Ovary (tissue), 10 donors: ENCODE measurements at places on chromosomes 11 and 22. TPM values are rescaled to one million over a fixed set of nuclear protein-coding genes. Genes with fewer than 3 reads are reported as not detected.
A peak's percentile ranks its signal among the peaks of the same experiment; 100 is the strongest.

CYP2D6 gene
- 1.2 TPM for total RNA-seq

PRR33 gene
- not detected for total RNA-seq

RFPL2 gene
- total RNA-seq, result not detected

XKR3 gene
- total RNA-seq, result not detected

NELL1 gene
- not detected for total RNA-seq

ZW10 gene
- 12.3 TPM for total RNA-seq

OVOL1 gene
- total RNA-seq, result 3.6 TPM

EI24 gene
- 53.7 TPM for total RNA-seq

MFRP gene
- not detected for total RNA-seq

OAF gene
- total RNA-seq, result 45.3 TPM

ZNF280B gene
- total RNA-seq, result 4.0 TPM

SYTL2 gene
- 8.2 TPM for total RNA-seq

LRRC74B gene
- total RNA-seq, result 3.0 TPM

LDHAL6A gene
- 0.32 TPM for total RNA-seq

C22orf31 gene
- 0.32 TPM for total RNA-seq

PDGFD gene
- 51.2 TPM for total RNA-seq

KIAA1671 gene
- total RNA-seq, result 27.9 TPM

KRTAP5-9 gene
- not detected for total RNA-seq

JHY gene
- 3.7 TPM for total RNA-seq

ATG2A gene
- total RNA-seq, result 40.1 TPM

GP1BB gene
- total RNA-seq, result 21.5 TPM

SLC22A6 gene
- not detected for total RNA-seq

LRRC75B gene
- total RNA-seq, result 18.1 TPM

- DNase-seq, result no peak
Observed at GRCh38 chr11:62801071-62801470, 4.2 kb downstream of the NXF1 start.

- DNase-seq, result no peak
Observed at GRCh38 chr11:67596753-67597300, 9.9 kb upstream of the NDUFV1 start.

DNA sequence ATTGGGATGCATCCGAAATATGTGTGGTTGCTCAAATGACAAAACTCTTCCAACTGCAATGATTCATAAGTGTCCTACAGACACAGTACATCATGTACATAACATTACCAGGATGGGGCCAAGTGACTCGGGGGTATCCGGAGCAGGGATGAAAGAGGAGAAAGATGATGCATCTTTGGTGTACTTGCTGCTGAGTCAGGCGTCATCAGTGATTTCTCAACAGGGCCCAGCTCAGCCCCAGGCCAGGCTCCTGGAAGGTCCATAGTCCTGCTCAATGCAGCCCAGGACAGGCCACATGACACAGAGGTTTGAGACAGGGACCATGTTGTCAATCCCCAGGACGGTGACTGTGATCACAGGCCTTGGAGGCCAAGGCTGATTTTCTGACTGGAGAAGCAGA is 59.3 kb downstream of the GGTLC2 start:
- DNase-seq, result no peak

- DNase-seq, result no peak
Observed at GRCh38 chr11:10415817-10416392, 39.2 kb upstream of the AMPD3 start.

GRCh38 chr11:76666830-76667229 is 3.7 kb downstream of the LRRC32 start:
- DNase-seq, result no peak

GRCh38 chr11:85626496-85626895 is 648 bp downstream of the DLG2 start:
- DNase-seq, result no peak

- no peak for DNase-seq
Observed at GRCh38 chr11:80970037-80970436, 1529.2 kb upstream of the TENM4 start.

GRCh38 chr11:58658623-58659022 is 36.2 kb downstream of the CNTF start:
- no peak for DNase-seq

DNA sequence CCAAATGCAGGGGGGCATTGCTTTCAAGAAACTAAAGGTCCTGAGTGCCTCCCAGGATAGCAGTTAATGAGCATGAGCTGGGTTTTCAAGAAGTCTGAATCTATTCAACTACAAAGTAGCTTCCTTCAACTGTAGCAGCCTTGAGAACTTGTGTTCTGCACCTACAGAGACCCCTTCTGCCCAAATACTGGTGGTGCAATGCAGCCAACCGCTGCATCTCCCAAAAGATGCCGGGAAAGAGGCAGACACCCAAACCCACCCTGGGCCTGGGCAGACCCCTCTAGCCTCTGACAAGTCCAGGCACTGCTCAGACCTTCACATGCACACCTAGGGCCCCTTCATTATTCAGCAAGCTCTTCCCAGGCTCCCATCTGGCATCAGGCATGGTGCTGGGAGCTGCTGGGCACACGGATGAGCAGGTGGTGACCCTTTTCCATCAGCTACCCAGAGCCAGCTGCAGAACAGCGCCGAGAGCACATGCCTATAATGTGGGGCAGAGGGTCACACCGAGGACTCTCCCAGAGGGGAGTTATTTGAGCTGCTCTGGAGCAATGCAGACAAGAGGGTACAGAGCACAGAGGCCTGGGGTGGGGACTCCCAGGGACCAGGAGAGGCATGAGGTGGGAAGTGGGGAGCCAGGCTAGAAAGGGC is 44.9 kb upstream of the ETS1 start:
- peak; percentile 47 for DNase-seq

DNA sequence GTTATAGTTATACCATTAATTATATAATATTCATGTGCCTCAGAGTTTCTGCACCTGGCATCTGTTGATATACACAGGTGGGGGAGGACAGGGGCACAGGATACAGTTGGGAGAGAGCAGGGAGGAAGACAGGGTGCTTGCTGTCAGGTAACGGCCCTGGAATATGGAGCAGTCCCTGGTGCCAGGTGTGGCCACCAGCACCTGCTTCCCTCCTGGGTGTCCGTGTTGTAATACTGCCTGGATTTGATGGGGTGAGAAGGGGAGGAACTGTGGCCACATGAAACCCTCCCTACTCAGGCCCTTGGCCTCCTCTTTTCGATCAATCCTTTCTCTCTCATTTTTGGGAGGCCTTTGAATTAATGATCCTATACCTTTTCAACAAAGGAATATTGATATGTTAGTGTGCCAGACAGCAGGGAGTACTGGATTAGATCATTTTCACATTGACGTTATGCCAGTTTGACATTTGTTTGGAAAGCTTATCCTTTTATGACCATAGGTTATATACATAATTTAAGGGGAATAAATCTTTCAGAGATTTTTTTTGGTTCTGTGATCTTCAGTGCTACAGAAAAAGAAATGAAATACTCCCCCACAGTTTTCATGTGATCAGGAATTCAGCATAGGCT is 88.6 kb downstream of the TEAD1 start:
- no peak for DNase-seq

- peak; percentile 28 for DNase-seq
Observed at GRCh38 chr22:45478108-45478771, 24.4 kb upstream of the FBLN1 start.

DNA sequence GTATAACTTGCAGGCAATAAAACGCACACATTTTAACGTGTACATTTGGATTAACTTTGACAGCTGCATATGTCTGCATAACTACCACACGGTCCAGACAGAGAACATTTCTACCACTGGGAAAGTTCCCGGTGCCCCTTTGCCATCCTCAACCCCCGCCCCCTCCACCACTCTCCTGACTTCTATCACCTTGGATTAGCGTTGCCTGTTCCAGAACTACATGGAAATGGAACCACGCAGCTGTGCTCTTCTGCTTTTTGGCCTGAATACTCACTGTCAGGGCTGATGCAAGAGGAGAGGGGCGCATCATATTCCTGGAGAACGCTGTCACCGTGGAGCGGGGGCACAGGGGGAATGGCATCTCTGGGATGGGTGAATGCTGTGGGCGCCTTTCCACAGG is 62.1 kb downstream of the LRP5 start:
- DNase-seq, result no peak

GRCh38 chr11:112025707-112026106 is 499 bp downstream of the DLAT start:
- no peak for DNase-seq

- peak; percentile 49 for DNase-seq
Observed at GRCh38 chr11:614021-614622, 1.6 kb downstream of the IRF7 start.

- DNase-seq, result no peak
Observed at GRCh38 chr11:116117331-116118137, 613.3 kb upstream of the CADM1 start.

GRCh38 chr22:20865875-20866445 is 7.2 kb downstream of the SNAP29 start:
- DNase-seq, result no peak

- DNase-seq, result no peak
Observed at GRCh38 chr22:44603767-44604166, 98.2 kb upstream of the PRR5 start.

DNA sequence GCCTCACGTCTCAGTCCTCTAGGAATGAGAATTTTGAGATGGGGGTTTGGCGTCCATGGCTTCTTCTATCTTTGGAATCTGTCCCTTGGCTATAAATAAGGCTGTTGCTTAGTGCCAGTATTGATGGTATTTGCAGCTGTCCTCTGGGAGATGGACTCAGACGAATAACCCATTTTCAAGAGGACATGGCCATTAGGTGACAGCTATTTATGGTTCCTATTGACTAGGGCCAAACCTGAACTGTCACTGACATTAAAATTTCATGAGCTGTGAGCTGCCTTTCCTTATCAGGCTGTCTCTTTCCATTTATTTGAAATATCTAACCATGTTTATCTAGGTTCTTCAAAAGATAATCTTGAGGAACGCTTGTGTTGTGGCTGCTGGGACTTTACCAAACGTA is 92.7 kb downstream of the NAV2 start:
- no peak for DNase-seq

DNA sequence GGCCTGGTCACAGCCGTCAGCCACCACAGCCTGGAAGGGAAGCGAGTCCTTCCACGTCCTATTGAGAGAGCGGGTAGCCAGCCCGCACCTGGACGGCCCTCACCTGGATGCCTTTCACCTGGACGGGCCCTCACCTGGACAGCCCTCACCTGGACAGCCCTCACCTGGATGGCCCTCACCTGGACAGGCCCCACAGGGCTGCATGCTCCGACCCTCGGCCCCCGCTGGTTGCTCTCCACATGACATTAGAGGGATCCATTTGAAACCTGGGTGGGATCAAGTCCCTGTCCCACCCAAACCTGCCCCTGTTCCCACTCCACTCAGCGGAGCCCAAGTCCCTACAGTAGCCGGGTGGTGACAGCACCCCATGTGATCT is 3.7 kb downstream of the C1QTNF6 start:
- DNase-seq, result peak; percentile 30

DNA sequence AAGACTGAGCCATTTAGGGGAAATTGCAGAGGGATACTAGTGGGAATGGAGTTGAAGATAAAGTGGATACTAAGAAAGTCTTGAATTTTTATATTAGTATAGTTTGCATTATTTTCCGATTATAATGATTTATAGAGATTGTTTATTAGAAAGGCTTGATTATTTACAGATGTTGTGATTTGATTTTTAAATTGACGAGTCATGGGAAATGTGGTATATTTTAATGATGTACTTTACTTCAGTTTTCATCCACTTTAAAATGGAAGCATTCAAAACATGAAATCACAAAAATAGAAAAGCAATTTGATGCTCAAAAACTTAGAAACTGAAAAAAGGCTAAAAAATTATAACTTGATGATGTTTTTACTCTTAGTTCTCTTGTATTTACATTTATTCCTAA is 21.2 kb downstream of the USP47 start:
- no peak for DNase-seq

DNA sequence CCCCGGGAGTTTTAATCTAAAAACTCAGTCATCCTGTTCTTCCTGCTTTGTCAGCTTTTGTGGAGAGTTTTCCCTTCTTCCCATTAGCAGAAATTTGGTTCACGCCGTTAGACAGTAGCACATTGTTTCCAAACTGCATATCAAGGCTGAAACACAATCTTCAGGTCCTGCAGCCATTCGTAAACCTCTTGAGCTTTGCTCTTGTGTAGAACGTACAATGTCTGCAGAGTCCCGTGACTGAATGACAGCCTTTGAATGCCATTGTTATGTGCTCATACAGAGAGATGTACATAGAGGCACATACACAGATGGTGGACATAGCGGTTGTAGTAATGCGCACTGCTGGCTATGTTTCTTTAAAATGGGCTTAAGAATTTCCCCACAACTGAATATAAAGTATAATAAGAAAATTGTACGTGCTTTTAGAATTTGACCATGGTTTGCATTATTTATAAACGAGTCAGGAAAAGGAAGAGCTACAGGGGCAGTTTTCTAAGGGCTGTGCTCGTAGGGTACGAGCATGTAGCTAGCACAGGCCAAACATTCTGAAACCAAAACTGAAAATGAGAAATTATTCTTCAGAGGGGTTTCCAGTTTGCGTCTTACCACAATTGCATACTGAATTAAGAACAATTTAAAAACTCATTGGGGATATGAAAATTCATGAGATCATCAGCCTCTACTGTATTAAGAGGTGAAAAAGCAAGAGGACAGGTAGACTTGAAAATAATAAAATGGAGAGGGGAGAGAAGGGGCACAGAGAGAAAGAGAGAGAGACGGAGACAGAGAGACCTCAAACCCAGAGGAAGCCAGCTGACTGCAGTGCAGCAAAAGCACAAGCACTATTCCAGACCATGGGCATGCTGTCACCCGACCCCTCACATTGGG is 310.1 kb downstream of the CADM1 start:
- no peak for DNase-seq

- DNase-seq, result peak; percentile 8
Observed at GRCh38 chr11:17779861-17780594, 45.4 kb downstream of the KCNC1 start.

DNA sequence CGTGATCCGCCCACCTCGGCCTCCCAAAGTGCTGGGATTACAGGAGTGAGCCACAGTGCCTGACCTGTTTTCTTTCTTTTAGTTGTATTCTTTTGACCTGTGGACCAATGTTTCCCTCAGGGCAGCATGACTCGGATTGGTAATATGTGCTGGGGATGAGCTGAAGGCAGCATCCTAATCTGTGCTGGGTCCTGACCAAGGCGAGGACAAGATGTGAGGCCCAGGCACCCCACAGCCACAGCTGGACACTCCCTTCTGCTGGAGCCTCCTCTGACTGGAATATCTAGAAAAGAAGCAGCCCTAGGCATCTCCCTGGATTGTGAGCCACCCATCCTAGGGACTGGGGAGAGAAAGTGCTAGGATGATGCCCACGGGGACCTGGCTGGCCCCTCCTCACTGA is 105.4 kb downstream of the PDE2A start:
- no peak for DNase-seq

DNA sequence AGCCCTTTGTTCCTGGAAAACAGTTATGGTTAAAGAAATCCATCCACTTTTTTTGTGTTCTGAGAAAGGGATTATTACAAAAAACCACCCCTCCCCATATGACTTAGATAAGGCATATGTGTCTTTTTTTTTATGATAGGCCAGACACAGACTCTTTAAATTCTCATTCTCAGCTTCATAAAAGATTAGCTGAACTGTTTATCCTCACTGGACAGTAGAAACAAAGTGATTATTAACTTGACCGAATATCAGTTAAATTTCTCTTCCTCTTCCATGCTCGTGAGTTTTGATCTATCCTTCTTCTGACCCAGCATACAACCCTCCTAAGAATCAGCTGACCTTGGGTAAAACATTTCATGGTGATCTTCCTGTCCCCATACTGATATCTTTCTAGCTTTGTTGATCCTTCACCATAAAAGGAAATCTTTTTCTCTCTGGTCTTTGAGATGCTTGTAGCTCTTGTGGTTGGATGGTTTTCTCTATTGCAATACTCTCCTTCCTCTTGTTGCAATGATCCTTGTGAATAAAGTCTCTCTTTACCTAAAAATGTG is 26.2 kb downstream of the OR2AG2 start:
- no peak for DNase-seq

GRCh38 chr11:33761471-33761870 is 12.8 kb downstream of the FBXO3 start:
- no peak for DNase-seq
